ENCODE measurements at places on chromosomes 6 and 20. TPM values are rescaled to one million over a fixed set of nuclear protein-coding genes. Genes with fewer than 3 reads are reported as not detected.

Gene AURKA
- 88.7 TPM for total RNA-seq

GRCh38 chr20:40925829-40926510 lies 102.7 kb upstream of the TOP1 start:
- DNase-seq, result no peak

DNA sequence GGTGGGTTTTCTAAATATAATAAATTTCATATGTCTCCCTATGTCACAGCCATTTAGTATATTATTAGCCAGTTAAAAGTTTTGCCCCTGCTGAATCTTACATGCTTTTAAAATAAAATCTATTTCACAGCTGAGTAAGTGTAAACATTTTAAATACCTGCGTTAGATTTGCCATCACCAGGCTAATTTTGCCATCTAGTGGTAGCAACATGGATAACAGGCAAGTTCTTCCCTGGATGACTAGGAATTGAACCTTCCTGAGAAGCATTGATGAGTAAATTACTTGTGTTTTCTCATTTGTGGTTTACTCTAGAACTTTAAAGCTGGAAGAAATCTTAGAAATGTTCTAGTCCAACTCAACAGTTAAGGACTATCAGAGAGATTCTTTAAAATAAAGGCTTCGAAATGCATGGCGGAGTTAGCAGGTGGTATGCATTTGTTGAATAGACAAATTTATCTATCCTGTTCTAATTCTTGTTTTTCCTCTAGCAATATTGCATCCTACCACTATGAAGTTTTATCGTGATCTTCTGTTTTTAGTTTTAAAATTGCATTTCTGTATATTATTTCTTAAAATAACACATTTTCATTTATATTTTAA lies 2.6 kb downstream of the PRSS35 start:
- peak; percentile 69 for DNase-seq

DNA sequence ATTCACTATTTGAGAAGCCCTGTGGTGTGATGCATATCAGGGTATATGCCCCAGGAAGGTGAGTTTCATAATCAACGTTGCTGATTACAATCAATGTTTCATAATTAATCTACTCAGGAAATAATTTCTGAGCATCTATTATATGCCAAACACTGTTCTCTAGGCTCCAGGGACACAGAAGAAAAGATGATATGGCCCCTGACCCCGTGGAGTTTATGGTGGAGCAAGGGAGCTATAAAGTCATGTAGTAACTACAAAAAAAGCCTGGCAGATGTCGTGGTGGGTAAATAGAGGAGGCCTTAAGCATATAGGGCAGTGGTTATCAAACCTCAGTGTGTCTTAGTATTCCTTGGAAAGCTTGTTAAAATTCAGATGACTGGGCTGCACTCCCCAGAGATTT lies 40.1 kb upstream of the BCAS1 start:
- DNase-seq, result no peak

Gene SAMD10
- total RNA-seq, result 6.0 TPM

Data from endodermal cell (in vitro differentiated cells).